ENCODE measurements at places on chromosomes 7 and 10.

DNA sequence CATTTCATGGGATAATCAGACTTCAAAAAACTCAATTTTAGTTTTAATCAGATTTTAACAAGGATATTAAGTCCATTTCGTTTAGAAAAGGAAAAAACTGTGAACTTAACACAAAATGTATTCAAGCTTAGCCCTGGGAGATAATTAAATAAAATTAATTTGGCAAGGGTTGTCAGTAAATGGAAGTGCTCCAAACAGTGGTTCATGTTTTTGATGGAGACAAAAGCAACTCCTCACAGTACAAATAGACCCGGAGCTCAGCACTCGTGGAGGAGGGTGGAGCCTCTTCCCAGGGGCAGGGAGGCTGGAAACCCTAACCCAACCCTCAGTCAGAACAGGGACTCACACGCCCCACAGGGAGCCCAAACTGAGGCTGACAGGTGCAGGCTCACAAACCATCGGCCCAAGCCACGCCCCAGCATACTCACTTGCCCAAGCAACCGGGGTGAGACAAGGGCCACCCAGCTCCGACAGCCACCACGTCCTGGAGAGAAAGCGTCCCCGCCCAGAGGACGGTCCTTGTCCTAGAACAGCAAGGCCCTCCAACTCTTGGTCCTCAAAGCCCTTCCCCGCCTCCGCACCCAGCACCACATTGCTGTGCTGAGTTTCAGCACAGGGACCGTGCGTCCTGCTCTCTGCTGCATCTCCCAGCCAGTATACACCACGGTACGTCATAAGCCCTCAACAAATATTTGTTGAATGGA lies 39.8 kb downstream of the MAD1L1 start:
- DNase-seq: no peak

- no peak for DNase-seq
Measured at GRCh38 chr10:133166504-133166827, 6.4 kb downstream of the KNDC1 start.

GRCh38 chr7:37557571-37558209 lies 109.0 kb upstream of the ELMO1 start:
- no peak for DNase-seq

DNA sequence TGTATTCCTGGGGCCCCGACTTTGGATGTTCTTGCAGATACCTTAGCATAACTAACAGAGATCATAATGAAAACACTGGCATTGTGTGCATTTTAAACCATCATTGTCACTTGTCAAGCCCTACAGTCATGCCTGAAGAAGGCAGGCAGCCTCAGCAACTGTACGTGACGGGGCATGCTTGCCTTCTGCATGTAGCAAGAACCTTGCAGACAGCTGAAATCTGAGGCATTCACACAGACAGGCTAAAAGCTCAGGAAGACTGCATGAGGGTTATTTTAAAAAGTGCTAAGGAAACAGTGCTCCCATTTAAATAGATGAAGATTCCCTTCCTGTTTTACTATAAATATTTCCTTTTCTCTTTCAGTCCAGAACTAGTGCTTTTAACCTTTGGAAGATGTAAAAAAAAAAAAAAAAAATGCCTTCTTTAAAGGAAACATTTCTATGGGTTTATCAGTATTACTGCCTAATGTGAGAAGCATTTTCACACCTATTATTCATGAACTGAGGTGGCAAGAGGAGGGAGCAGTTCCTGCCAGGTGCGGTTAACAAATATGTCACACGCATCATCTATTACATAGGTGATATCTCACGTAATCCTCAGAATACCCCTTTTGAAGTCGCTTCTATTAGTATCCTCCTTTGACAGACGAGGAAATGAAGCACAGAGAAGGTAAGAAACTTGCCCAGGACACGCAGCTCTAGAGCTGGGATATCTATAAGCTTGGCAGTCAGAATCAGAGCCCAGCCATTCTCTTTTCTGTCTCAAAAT lies 88.1 kb downstream of the PRKCQ start:
- no peak for DNase-seq

- DNase-seq: no peak
Measured at GRCh38 chr7:45658716-45659495, 84.7 kb downstream of the ADCY1 start.

GRCh38 chr7:34662058-34662708 lies 4.2 kb downstream of the NPSR1 start:
- no peak for DNase-seq

DNA sequence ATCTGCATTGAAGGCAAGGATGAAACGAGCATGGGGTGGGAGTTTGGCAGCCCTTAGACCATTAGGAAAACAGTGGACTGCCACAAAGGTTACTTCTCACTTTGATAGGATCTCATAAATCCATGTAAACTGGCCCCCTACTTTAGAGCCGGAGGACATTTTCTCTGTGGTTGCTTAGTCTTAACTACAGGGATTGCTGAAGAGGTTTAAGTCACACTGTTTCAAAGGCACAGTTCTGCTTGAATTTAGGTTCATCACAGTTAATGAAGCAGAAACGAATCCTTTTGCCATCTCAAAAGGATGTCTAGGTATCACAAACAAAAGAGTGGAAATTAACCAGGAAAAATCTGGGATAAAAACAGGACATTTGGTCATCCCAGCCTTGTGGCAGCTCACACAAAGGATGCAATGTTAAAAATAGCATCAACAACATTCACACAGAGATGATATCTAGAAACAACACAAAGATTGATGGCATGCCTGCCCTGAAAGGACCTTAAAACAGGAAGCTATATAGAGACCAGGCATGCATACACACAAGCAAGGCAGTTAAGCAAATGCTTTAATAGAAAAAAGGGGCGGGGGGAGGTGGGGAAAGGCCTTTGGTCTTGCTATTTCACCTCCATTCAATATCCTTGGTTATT lies 74.0 kb downstream of the DOCK4 start:
- DNase-seq: no peak

- DNase-seq: no peak
Measured at GRCh38 chr10:5095687-5096086, 1.5 kb downstream of the AKR1C3 start.

- DNase-seq: no peak
Measured at GRCh38 chr10:1360011-1360557, 303.9 kb downstream of the WDR37 start.

DNA sequence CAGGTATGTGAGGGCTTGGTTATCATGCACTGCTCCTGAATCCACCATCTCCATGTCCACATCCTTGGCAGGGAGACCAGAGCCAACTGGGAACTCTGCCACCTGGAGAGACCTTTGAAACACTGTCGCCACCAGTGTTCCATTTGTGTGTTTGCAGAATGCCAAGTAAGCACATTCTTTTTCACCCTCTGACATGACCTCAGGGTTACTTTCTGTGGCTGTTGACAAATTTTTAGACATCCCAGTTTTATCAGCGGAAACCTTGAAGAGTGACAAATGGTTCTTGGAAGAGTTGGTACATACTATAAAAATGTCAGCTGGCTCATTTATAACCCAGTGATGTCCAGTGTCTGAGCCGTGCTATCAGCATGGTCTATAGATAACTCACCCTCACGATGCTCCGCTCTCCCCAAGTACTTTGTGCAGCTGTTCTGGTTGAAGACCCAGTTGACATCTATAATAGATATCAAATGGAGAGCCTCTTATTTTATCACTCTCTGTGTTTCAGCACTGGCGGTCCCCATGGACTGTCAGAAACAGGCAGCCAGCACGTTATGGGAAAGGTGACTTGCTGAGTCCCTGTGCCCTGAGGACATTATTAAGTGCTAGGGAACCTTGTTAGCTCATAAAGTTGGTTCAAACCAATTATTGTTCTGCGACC lies 563.1 kb upstream of the GALNT17 start:
- no peak for DNase-seq

DNA sequence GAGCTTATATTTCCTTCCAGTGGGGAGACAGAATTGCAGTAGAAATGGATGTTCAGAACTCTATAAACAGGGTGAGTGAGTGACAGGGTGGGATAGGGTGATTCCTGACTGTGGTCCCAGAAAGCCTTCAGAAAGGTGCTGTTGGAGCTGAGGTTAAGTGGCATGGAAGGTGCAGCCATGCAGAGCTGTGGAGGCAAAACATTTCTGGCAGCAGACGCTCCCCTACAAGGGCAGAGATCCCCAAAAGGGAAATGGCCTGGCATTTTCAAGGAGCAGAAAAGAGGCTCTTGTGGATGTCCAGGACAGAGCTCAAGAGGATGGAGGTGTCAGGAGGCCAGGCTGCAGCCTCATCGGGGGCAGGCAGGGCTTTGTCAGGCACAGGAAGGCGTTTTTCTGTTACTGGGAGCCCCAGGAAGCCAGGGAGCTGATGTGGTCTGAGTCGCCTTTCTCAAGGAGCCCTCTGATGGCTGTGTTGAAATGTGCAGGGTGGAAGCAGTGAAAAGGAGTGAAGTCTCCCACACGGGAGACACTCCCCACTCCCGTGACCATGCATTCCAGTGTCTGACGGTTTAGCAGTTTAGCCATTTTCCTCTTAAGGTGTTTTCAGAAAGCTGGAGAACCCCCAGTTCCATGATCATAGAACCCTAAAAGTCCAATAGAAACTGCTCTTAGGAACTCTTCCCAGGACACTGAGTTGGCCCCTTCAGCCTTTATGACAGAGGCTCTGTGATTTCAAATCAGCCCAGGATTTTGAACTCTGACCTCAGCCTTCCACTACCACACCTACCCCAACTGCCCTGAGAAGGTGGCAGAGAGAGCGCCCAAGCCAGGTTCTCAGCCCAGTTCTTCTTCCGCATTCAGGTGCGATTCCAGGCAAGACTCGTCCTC lies 96.2 kb downstream of the C10orf105 start:
- no peak for DNase-seq

- DNase-seq: no peak
Measured at GRCh38 chr7:68488341-68489060, 1109.8 kb upstream of the AUTS2 start.

GRCh38 chr10:89783406-89783805 lies 82.0 kb downstream of the KIF20B start:
- no peak for DNase-seq

GRCh38 chr10:121101561-121101960 lies 250.4 kb downstream of the WDR11 start:
- no peak for DNase-seq

GRCh38 chr10:43128958-43129706 lies 9.1 kb upstream of the CSGALNACT2 start:
- no peak for DNase-seq

DNA sequence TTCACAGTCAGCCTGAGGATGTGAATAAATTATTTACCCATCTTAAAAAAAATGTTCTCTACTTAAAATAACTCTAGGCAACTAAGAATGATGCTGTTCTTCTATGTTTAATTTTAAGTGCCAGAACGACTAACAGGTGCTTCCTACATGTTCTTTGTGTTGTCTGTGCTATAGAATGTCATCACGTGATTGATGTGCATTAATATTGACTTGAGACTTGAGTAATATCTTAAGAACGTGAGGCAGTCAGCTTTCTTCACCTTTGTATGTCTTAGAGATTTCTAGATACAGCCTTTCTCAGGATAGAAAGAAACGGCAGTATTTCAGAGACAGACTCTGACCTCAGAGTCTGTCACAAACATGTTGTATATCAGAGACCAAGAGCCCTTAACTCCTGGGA lies 274.6 kb downstream of the KCND2 start:
- no peak for DNase-seq

DNA sequence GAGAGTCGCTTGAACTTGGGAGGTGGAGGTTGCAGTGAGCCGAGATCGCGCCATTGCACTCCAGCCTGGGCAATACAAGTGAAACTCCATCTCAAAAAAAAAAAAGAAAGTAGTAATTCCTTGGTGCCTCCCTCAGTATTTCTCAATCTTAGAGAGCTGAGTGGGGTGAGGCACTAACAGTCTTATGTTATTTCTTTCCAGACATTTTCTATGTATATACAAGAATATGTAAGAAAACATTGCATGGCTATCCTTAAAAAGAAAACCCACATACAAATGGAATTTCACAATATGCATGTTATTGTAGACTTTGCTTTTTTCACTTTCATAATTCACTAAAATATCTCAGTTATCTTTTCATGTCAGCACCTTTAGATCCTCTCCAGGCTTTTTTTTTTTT lies 13.6 kb upstream of the SLF2 start:
- no peak for DNase-seq

DNA sequence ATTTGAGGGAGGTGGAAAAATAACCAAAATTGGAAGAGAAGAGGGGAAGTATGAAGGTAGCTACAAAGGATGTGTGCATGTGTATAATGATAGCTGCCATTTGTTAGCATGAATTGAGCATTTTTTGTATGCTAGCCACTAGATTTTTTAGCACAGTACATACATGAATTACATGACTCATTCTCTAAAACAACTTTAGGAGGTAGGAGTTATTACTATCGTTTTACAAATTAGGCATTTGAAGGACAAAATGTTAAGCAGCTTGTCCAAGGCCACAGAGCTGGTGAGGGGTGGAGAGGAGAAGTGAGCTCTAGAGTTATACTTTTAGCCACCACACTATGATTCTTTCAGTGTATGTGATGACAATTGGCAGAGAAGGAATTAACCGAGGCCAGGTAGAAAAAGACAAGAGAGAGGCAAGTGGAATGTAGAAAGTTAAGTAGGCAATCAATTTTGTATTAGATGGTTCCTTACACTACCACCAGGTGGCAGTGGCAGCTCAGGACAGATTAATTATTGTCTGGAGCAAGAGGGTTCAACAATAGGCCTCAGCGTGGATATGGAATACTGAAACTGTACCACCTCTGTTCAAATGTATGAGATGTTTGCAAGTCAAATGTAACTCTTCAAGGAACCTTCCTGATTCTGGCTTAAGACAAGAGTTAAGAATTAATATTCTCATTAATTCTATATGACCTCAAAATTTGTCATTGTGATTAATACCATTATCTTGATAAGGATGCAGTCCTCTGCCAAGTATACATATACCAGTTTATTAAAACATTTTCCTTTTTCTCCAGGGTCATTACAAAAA lies 128.0 kb downstream of the MBL2 start:
- DNase-seq: no peak

DNA sequence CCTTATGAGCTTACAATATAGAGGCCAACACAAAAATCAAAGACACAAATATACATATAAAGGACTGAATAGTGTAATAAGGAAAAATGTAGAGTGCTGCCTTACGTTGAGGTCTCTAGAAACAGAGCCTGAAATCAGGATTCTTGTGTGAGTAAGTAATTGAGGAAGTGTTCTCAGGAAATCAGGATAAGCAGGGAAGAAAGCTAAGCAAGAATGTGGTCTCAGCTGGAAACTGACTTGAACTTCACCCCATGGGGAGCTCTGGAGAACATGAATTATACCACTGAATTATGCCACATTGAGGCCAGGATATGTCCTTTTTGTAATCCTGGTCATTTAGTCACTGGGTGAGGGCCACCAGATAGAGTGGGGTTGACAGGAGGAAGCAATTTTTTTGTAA lies 191.9 kb downstream of the ETV1 start:
- DNase-seq: no peak

Data from stimulated activated CD8-positive, alpha-beta memory T cell treated with anti-CD3 and anti-CD28 coated beads, Interleukin-15, amount 100 ng/mL, for 4 hours (primary cell).